ENCODE measurements at places on chromosomes 4 and X.

DNA sequence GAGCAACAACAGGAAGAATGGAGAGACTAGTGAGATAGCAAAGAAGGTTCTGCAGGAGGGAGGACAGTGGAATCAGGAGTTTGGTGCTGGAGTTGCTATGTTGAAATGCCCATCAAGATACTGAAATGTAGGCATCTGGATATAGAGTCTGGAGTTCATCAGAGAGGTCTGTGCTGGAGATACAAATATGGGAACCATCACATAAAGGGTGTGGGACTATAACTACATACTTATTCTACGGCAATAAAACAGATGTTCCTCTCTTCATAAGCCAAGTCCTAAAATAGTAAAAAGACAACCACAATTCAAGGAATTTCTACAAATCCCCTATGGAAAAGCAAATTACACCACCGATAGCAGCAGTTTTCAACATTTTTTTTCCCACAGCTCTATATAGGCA lies 1.6 kb downstream of the MED14 start:
- no peak for DNase-seq

DNA sequence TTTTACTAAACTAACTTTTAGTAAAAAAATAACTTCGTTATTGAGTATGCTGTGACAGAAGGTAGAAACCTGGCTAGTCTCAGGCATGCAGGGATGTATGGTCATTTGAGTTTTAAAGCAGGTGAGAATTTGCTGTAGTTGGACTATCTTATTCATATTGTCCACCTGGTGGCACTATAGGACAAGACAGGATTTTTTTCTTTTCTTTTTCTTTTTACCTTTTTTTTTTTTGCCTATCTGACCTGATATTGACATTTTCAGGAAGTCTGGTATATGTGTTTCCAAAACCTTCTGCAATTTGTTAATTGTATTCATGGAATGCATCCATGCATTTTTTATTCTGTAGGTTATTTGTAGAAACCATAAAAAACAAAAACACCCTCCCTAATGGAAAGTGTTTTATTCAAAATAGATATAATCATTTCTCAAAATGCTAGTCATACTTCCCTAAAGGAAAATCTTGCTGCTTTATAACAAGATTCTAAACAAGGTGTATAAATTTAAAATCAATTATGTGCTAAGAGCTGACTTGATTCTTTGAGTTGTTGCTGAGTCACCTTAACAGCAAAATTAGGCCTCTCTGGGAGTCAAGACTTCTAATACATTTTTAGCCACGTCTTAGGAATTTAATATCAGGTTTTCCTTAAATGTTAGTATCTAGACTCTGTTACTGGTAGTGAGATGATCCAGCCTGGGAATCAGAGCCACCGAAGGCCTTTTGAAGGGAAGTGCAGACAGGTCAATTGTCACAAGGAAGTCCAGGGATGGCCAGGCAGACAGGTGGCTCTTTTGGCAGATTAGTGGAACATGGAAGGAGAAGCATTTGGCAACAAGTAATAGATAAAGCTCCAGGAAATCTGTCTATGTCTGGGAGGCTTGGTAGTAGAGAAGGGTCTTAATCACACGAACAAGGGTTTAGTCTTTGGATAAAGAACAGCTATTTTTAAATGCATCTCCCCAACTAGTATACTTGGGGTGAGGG lies 201.3 kb upstream of the GNPDA2 start:
- peak; percentile 39 for DNase-seq

GRCh38 chr4:83639849-83640493 lies 104.1 kb downstream of the GPAT3 start:
- DNase-seq: peak; percentile 38

- DNase-seq: no peak
Measured at GRCh38 chrX:36908801-36909675, 99.1 kb upstream of the FAM47C start.

GRCh38 chrX:139967300-139967699 lies 2.0 kb upstream of the CXorf66 start:
- no peak for DNase-seq

DNA sequence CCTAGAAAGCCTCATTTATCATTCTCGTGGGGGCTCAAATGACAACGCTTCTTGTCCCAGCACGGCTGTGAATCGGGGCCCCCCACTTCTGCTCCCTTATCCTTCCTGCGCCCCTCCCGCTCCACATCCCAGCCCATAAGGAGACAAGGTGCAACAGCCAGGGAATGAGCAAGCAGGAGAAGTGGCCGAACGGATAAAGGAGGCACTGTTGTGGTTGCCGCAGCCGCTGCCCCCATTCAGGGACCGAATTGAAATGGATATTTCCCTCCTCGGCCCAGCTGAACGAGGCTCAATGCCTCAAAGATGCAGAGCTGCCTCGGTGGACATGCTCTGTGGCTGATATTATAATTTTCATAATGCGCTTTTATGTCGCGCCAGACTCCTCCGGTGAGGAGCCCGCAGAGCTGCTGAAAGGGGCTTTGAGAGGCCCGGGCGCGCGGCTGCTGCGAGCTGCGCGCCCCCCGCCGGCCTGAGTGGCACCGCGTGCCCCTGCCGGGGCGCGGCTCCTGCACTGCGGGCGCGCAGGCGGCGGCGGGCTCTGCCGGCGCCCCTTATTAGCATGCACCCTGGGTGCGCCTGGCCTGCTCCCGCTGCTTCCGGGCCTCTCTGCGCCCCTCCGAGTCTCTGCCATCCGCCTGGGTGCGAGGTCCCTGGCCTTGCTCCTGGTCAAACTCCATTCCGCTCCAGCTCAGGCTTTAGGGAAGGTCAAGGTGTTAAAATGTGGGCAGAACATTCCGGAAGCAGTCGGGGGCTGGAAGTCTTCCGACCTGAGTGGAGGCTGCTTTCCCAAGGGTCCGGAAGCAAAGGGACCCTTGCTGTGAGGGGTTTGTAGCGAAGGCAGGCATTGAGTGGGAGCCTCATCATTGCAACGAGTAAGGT lies 68.2 kb upstream of the TMEM33 start:
- DNase-seq: no peak

GRCh38 chr4:19562456-19562855 lies 689.2 kb upstream of the SLIT2 start:
- DNase-seq: no peak

DNA sequence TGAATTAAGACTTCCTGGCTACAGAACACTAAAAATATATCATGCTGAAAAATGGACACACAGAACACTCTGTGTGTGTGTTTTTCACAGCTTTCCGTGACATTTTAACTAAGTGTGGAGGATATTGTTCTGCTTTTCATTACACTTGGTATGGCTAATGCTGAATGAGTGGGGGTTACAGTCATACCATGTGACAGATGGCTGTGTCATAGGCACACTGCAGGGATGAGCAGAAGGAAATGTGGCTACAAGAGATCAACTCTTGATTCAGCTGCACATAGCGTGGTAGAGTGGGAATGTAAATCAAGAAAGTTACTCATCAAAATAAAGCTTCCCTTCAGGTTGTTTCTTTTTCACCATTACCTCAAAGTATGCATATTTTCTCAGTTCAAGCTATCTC lies 669.8 kb downstream of the IQCM start:
- peak; percentile 23 for DNase-seq

DNA sequence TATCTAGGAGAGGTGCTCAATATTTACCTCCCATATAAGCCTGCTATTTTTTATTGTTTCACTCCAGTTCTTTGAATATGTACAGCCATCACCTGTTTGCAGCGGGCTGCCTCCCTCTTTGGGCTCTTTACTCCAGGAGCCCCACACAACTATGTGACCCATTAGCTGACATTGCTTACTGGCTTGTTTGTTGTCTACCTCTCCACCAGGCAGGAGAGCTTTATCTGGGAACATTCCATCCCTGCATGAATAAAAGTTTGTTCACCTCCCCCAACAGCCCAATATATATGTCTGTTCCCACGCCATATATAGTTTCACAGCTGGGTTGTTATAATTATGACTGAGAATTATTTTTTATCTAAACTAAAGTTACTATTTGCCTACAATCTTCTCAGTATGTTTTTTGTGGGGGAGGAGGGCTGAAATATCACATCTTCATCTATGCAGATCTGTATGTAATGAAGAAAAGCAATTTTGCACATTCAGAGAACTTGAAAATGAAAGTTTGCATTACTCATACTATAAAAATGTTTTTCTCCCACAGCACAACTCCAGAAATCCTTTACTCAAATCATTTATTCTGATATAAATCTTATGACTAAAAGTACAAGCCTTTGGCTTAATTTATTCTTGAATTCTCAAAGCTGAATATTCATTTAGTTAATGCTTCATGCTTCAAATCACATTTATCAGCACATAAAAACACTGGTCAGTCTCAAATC lies 61.2 kb upstream of the DAPP1 start:
- no peak for DNase-seq

- DNase-seq: no peak
Measured at GRCh38 chrX:154046940-154047610, 27.4 kb upstream of the IRAK1 start.

GRCh38 chr4:121236353-121237068 lies 72.4 kb upstream of the TNIP3 start:
- DNase-seq: no peak

DNA sequence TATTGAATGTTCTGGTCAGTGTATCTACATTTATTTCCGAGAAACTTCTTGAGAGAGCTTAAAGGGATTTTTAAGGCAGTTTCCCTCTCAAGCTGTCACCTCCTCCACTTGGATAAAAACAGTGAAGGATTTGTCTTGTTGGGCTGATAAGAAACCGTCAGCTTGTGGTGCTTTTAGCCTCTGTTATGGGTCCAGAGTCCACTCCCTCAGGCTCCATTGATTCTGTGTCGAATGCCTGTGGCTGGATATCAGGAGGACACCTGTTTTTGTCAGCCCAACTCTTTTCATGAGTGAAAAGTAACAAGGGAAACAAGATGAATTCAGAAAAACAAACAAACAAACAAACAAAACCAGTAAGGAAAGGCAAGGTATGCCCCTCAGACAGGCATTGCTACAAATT lies 12.4 kb downstream of the CLCN4 start:
- DNase-seq: no peak

- no peak for DNase-seq
Measured at GRCh38 chrX:75957107-75957610, 172.1 kb upstream of the MAGEE2 start.

- DNase-seq: peak; percentile 47
Measured at GRCh38 chrX:41481264-41482109, 34.3 kb downstream of the NYX start.

- no peak for DNase-seq
Measured at GRCh38 chr4:96025011-96025410, 185.1 kb downstream of the PDHA2 start.

DNA sequence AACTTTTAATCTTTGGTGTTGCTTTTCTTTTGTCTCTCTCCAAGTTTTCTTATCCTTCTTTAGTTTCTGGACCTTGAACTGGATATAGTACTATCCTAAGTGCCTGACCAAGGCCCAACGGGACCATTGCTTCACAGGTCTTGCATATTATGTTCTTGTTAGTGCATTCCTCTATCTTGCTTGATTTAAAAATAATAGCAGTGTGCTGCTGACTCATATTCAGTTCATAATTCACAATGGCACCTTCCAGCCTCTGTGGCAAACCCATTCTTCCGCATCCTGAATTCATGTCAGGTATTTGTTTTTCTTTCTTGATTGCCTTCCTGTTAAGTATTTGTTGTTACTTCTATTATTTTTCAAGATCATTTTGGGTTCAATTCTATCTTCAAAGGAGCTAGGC lies 197.1 kb upstream of the GIMD1 start:
- no peak for DNase-seq

DNA sequence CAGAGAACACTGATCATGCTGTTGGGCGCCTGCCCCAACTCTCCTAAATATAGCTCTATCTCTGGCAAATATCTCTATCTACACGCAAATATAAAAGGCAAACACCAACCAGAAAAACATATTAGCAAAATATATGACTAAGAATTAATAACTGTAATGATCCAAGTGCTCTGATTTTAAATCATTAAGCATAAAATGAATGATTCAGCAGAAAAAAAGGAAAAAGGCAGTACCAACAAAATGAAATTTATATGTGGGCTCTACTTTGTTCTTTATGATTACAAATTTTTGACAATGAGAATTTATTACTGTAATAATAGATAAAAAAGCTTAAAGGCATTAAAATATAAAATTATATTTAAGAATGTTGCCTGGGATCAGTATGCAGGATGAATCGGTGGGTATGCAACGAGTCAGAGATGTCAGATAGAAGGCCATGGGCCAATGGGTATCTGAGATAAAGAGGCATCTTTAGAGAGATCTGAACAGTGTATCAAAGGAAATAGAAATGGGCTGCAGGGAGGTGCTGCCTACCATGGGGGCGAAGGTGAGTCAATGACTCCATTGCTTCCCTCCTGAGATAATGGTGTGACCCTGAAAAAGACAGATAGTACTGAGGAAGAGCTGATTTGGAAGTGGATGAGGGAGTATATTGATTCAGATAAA lies 234.8 kb downstream of the SCFD2 start:
- no peak for DNase-seq

DNA sequence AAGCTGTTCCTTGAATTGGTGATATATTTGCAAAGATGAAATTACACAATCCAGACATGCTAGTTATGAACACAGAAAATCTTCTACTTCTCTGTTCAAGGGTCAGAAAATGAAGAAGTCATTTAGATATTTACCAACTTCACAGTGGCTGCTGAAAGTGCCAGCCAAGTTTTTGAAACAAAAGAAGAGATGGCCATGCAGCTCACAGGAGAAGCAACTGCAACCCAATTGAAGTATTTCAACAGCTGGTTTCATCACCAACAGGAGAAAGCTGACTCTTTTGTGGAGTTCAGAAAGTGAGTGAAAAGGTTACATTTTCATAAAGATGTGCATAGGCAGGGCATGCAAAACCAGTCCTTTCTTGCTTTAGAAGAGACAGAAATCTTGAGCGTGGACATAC lies 70.1 kb upstream of the LSM6 start:
- DNase-seq: no peak

DNA sequence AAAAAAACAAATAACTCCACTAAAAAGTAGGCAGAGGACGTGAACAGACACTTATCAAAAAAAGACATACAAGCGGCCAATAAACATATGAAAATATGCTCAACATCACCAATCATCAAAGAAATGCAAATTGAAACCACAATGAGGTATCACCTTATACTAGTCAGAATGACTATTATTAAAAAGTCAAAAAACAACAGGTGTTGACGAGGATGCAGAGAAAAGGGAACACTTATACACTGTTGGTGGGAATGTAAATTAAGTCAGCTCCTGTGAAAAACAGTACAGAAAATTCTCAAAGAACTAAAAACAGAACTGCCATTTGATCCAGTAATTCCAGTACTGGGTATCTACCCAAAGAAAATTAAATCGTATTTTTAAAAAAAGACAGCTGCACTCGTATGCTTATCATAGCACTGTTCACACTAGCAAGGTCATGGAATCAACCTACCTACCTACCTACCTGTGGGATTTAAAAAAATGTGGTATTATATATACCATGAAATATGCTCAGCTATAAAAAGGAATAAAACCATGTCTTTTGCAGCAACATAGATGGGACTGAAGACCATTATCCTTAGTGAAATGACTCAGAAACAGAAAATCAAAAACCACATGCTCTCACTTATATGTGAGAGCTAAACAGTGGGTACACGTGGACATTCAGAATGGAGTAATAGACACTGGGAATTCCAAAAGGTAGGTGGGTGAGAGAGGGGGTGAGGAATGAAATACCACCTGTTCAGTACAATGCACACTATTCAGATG lies 24.8 kb upstream of the PTPN13 start:
- no peak for DNase-seq

Measured in WERI-Rb-1 (cell line).